ENCODE measurements at places on chromosomes 3 and 15. TPM values are rescaled to one million over a fixed set of nuclear protein-coding genes. Genes with fewer than 3 reads are reported as not detected.

DNA sequence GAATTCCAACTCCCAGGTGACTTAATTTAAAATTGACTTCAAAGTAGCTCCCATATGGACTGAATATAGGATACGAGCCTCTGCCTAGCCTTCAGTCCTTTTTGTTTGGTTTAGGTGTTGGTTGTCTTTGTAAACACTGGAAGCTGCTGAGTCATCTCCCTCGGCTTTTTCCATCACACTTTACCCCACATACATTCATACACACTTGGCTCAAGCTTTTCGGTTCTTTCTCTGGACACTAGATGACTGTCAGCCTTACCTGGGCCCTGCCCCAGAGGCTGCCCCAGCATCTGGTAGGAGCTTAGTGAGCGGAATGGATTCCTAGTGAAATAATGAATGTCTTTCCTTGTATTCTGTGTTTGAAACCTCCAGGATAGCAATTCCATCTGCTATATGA, 201.5 kb upstream of the IL12A start:
- no peak overlapping the region for H3K27ac ChIP-seq
- peaks cover 6% of the 10 kb centered on the region for H3K27me3 ChIP-seq
- no peaks in the 10 kb centered on the region for H3K4me1 ChIP-seq
- no peak for DNase-seq

DNA sequence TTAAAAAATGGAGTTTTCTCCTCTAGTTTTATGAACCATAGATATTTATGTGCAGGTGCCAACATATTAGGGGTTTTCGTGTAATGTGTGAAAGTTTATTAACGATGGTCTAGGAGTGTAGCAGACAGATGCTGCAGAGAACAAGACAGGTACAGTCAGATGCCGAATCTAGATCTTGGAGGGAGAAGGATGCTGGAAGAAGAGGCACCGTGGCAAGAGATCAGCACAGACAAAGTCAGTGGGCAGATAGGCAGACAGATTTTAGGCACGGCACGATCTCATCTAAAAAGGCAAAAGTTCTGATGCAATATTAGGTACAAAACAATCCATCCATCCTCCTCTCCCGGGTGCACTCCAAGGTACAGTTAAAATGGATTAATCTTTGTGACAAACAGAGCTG, 161.6 kb downstream of the TIGIT start:
- no peak for DNase-seq
- H3K4me1 ChIP-seq: peaks cover 10% of the 10 kb centered on the region
- no peak overlapping the region for H3K4me3 ChIP-seq
- H3K27ac ChIP-seq: no peak overlapping the region
- H3K27me3 ChIP-seq: no peaks in the 10 kb centered on the region

DNA sequence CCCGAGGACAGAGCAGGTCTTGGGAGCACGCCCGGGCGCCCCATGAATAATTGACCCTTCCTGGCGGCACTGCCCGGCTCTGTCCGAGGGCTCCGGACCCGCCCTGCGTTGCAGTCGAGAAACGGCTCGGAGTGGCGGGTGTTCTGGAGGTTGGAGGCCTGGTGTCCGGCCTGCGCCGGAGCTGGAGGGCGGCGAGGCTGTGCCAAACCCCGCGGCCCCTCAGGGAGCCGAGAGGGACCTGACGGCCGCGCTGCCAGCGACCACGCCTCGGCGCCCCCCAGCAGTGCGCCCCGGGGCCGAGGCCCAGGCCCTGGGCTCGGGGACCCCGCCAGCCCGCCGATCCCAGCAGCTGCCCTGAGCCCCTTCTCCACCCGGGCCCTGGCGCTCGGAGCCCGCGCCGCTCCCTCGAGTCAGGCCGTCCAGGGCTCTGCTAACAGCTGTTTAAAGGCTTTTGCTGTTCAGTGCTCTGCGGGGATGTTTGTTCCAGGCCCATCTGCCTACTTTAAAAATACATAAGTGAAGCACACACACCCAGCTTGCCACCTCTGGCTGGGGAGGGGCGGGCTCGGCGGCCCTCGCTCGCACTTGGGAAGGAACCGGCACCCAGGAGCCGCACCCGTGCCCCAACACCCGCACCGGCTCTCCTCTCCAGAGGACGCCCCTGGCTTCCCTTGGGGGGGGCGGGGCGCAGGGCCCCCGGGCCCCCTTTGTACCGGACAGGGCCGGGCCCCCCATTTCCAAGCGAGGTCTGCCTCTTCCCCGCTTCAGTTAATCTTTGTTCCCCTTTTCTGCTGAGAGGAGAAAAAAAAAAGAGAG, 730 bp upstream of the ZNF710 start:
- peaks cover 12% of the 10 kb centered on the region for H3K36me3 ChIP-seq
- H3K27ac ChIP-seq: peak overlapping the region; percentile 98
- H3K4me1 ChIP-seq: peaks cover 43% of the 10 kb centered on the region
- H3K4me3 ChIP-seq: peak overlapping the region; percentile 97

GRCh38 chr15:44647036-44647435, 16.4 kb downstream of the SPG11 start:
- H3K4me1 ChIP-seq: peaks cover 38% of the 10 kb centered on the region
- H3K4me3 ChIP-seq: no peak overlapping the region
- H3K27me3 ChIP-seq: no peaks in the 10 kb centered on the region

- H3K4me1 ChIP-seq: peaks cover 3% of the 10 kb centered on the region
- H3K27me3 ChIP-seq: no peaks in the 10 kb centered on the region
- H3K27ac ChIP-seq: no peak overlapping the region
Observed at GRCh38 chr3:7749931-7750695, 751.5 kb upstream of the LMCD1 start.

- no peaks in the 10 kb centered on the region for H3K27me3 ChIP-seq
- DNase-seq: no peak
- peaks cover 24% of the 10 kb centered on the region for H3K36me3 ChIP-seq
- peaks cover 13% of the 10 kb centered on the region for H3K4me1 ChIP-seq
Observed at GRCh38 chr3:48436477-48436787, 3.5 kb downstream of the CCDC51 start.

- peaks cover 17% of the 10 kb centered on the region for H3K4me1 ChIP-seq
- no peak overlapping the region for H3K4me3 ChIP-seq
- no peaks in the 10 kb centered on the region for H3K36me3 ChIP-seq
Observed at GRCh38 chr3:46206282-46207015, 1.7 kb downstream of the CCR1 start.

- peak overlapping the region; percentile 2 for H3K4me3 ChIP-seq
- peaks cover 58% of the 10 kb centered on the region for H3K4me1 ChIP-seq
- H3K27ac ChIP-seq: peak overlapping the region; percentile 21
- H3K27me3 ChIP-seq: no peaks in the 10 kb centered on the region
- H3K36me3 ChIP-seq: peaks cover 46% of the 10 kb centered on the region
Observed at GRCh38 chr3:183518491-183519251, 36.8 kb downstream of the KLHL6 start.

DNA sequence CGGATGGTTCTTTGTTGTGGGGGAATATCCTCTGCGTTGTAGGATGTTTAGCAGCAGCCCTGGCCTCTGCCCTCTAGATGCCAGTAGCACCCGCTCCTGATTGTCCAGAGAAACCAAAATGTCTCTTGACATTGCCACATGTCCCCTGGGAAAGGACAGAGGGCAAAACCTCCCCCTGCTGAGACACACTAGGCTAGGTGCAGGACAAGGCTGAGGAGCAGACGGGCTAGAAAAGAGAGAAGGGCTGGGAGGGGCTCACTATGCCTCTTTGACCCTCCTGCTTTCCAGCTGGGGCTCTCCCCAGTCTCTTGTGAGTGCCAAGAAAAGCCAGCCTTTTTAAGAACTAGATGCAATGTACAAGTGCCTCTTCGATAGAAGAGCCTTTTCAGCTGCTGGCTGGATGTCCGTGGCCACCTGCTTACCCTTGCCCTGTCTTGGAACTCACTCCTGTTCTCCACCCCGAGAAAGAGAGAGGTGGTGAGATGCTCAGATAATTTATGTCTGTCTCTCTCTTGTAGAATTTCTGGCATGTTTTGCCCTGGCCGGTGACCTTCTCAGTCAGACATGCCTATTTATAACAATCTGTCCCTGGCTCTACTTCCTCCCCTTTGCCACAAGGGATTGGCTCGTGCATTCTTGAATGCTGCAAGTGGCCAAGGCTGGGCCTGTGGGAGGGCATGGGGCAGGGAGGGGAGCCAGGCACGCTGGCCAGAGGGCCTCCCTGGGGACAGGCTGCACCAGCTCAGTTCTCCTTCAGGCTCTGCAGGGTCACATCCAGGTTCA, 142.6 kb downstream of the RPLP1 start:
- H3K36me3 ChIP-seq: no peaks in the 10 kb centered on the region
- no peak for DNase-seq
- H3K4me3 ChIP-seq: no peak overlapping the region
- H3K27me3 ChIP-seq: peaks cover 7% of the 10 kb centered on the region

DNA sequence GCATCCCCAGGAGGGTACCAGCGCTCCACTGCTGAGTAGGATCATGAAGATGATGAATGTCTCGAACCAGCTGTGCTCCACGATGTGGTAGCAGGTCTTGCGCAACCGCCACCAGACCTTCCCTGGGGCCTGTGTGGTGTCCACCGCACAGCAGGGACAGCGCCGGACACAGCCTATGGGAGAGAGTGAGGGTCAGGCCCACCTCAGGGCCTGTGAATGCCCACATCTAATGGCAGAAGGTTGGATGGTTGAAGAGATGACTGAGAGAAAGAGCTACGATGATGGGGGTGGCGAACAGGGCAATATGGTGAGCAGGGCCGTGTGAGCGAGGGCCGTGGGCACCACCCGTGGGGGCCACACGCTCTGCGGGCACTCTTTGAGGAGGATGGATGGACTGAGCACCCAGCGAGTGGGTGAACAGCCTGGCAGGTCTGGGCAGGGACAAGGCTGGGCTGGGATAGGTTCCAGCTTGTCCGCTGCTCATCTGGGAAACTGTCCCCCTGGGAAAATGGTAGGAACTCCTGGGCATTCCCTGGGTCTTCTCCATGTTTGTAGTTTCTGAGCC, 74.1 kb downstream of the SCN5A start:
- H3K27ac ChIP-seq: no peak overlapping the region
- H3K4me3 ChIP-seq: no peak overlapping the region
- no peak for DNase-seq

GRCh38 chr3:132659365-132660051, at the start of gene ACAD11:
Gene ACAD11, minus strand, starts transcription at chr3:132659809. Its CDS starts 58 bp downstream, at chr3:132659751.
- peaks cover 20% of the 10 kb centered on the region for H3K36me3 ChIP-seq
- peak; percentile 55 for DNase-seq
- peak within 1 kb of the TSS; percentile 97 for H3K27ac ChIP-seq
- peak within 1 kb of the TSS; percentile 94 for H3K4me3 ChIP-seq

DNA sequence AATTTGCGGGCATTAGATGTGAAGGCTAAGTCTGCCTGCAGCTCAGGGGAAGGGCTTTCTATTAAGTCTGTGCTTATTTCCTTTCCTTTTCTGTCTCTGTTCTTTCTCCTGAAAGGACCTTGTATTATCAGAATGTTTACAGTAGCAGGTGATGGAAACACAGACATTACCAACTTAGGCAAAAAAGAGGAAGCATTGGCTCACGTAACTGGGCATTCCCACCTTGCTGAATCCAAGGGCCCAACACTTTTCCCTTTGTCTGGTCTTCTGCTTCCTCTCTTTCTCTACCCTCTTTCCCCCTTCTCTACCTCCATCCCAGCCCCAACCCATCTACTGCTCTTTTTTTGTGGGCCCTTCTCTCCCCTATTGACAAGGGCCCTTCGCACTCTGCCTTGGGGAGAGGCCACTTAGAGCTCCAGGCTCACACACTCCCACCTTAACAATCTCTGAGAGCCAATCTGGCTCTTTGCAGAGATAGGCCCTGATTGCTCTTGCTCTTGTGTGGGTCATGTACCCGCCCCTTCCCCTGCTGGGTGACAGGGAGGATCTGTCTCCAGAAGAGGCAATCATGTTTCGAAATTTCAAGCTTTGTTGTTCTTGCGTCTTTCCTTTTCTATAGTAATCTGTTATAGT, 35.0 kb downstream of the ACAA1 start:
- H3K4me1 ChIP-seq: no peaks in the 10 kb centered on the region
- no peak for DNase-seq
- H3K27ac ChIP-seq: no peak overlapping the region
- no peaks in the 10 kb centered on the region for H3K27me3 ChIP-seq
- H3K36me3 ChIP-seq: peaks cover 4% of the 10 kb centered on the region

DNA sequence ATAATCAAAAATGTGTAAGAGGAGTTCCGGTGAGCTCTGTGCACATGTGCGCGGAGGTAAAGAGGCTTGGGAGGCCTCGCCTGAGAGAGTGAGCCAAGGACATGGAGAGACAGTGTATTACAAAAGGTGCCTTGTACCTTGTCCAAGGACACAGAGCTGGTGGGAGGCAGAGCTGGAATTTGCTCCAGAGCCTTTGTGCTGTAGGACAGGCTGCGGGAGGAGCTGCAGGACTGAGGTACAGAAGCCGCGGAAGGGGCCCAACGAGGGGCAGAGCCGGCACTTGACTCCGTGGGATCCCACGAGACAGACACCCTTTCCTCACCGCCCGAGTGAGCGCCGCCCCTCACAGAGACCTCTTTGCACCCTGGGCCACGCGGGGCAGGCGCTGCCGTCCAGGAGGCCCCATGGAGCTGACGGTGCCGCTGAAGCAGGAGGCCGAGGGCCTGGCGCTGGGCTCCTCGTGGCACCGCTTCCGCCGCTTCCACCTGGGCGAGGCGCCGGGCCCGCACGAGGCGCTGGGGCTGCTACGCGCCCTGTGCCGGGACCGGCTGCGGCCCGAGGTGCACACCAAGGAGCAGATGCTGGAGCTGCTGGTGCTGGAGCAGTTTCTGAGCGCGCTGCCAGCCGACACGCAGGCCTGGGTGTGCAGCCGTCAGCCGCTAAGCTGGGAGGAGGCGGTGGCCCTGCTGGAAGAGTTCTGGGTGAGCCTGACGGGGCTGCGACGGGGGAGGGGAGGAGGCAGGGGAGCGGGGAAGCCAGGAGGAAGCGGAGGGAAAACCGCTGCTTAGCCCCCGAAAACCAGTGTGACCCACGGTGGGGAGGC, 68.7 kb downstream of the SLTM start:
- H3K4me1 ChIP-seq: peaks cover 13% of the 10 kb centered on the region
- H3K36me3 ChIP-seq: no peaks in the 10 kb centered on the region
- peaks cover 11% of the 10 kb centered on the region for H3K27me3 ChIP-seq
- DNase-seq: peak; percentile 33
- H3K4me3 ChIP-seq: peak overlapping the region; percentile 40

- H3K36me3 ChIP-seq: no peaks in the 10 kb centered on the region
- no peak overlapping the region for H3K27ac ChIP-seq
- no peaks in the 10 kb centered on the region for H3K4me1 ChIP-seq
Observed at GRCh38 chr15:73395671-73396070, 26.9 kb upstream of the HCN4 start.

- no peaks in the 10 kb centered on the region for H3K27me3 ChIP-seq
- no peaks in the 10 kb centered on the region for H3K4me1 ChIP-seq
- H3K4me3 ChIP-seq: no peak overlapping the region
- no peaks in the 10 kb centered on the region for H3K36me3 ChIP-seq
- no peak overlapping the region for H3K27ac ChIP-seq
Observed at GRCh38 chr3:37987315-37987697, 3.3 kb upstream of the VILL start.

- no peak overlapping the region for H3K27ac ChIP-seq
- no peak overlapping the region for H3K4me3 ChIP-seq
- H3K4me1 ChIP-seq: peaks cover 54% of the 10 kb centered on the region
- no peaks in the 10 kb centered on the region for H3K27me3 ChIP-seq
- peaks cover 7% of the 10 kb centered on the region for H3K36me3 ChIP-seq
Observed at GRCh38 chr3:151275091-151275490, 3.3 kb downstream of the P2RY14 start.

GRCh38 chr3:98020412-98020811, 14.7 kb downstream of the GABRR3 start:
- H3K27ac ChIP-seq: no peak overlapping the region
- H3K27me3 ChIP-seq: peaks cover 5% of the 10 kb centered on the region
- H3K36me3 ChIP-seq: no peaks in the 10 kb centered on the region
- DNase-seq: no peak
- peaks cover 1% of the 10 kb centered on the region for H3K4me1 ChIP-seq

Gene SI
- not detected for total RNA-seq

Gene SLC28A1
- not detected for total RNA-seq

Gene AGBL1
- total RNA-seq: not detected

Gene KNG1
- total RNA-seq: not detected

Gene LRRN1
- 2.7 TPM for total RNA-seq

Gene GP9
- not detected for total RNA-seq

Gene ADPGK
- total RNA-seq: 66.0 TPM

Gene PPP1R14D
- not detected for total RNA-seq

Gene SIDT1
- total RNA-seq: 18.0 TPM

Gene ADIPOQ
- not detected for total RNA-seq

Data from activated naive CD8-positive, alpha-beta T cell treated with anti-CD3 and anti-CD28 coated beads for 36 hours (primary cell).